NCI-H1105 (cell line): ENCODE measurements at places on chromosomes 5 and 9.

- no peak for DNase-seq
Measured at GRCh38 chr5:92801911-92802310, 779.1 kb downstream of the NR2F1-AS1 start.

DNA sequence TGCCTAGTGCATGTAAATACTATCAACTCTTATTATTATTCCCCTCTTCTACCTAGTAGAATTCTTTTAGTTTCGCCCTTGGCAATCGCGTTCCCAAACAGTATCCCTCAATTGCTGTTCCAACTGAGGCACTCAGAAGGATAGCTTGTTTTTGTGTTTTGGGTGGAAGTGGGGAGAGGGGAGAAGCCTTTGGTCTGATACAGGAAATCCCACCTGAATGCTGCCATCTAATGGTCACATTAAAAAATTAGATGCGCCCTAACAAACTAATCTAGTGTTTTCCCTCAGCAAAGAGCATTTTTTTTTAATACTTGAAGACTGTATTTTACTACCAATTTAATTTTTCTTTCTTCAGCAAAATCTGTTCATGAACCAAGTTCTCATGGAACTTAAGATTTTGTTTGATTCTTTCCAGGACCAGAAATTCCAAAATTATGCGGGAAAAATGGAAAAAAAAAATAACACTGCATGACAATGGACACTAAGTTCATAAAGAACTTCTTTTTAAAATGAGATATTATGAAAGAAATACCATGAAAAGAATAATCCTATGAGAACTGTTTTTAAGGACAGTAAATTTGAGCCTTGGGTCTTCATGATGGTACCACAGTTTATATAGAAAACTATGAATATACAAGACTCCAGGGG, 22.2 kb upstream of the GLDC start:
- DNase-seq: peak; percentile 24

- DNase-seq: no peak
Measured at GRCh38 chr5:83251849-83252248, 174.5 kb downstream of the XRCC4 start.

DNA sequence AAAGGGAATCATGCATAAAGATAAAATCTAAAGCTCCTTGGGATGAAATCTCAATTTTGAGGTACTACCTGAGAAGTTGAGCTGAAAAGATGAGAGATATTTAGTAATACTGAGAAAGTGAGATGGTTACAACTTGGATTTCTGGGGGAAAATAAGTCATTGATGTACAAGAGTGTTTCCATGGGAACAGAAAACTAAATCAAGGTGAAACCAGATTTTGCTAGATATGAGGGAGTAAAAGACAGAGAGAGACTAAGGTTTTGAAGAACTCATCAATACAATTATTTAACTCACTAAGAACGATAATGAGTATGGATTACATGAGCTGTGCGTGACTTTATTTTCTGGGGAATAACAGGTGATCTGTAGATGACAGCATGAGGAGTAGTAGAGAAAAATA, 10.2 kb upstream of the ST8SIA4 start:
- DNase-seq: no peak

GRCh38 chr5:27773636-27774035, 735.2 kb upstream of the CDH9 start:
- DNase-seq: no peak

GRCh38 chr9:398085-398484, 183.4 kb downstream of the DOCK8 start:
- no peak for DNase-seq

DNA sequence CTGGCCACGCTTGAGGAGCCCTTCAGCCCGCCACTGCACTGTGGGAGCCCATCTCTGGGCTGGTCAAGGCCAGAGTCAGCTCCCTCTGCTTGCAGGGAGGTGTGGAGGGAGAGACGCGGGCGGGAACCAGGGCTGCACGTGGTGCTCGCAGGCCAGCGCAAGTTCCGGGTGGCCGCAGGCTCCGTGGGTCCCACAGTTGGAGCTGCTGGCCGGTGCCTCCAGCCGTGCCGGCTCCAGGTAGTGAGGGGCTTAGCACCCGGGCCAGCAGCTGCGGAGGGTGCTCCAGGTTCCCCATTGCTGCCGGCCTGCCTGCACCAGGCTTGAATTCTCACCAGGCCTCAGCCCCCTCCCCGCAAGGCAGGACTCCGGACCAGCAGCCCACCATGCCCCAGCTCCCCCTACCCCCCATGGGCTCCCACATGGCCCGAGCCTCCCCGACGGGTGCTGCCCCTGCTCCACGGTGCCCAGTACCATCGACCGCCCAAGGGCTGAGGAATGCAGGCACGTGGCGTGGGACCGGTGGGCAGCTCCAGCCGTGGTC, 192.8 kb upstream of the IZUMO3 start:
- no peak for DNase-seq

GRCh38 chr5:115962239-115962564, at the start of gene LVRN:
Gene LVRN (plus strand): TSS chr5:115962475. CDS start chr5:115962618, 143 bp downstream.
- DNase-seq: no peak

- DNase-seq: no peak
Measured at GRCh38 chr9:4297151-4297785, 2.6 kb downstream of the GLIS3 start.

DNA sequence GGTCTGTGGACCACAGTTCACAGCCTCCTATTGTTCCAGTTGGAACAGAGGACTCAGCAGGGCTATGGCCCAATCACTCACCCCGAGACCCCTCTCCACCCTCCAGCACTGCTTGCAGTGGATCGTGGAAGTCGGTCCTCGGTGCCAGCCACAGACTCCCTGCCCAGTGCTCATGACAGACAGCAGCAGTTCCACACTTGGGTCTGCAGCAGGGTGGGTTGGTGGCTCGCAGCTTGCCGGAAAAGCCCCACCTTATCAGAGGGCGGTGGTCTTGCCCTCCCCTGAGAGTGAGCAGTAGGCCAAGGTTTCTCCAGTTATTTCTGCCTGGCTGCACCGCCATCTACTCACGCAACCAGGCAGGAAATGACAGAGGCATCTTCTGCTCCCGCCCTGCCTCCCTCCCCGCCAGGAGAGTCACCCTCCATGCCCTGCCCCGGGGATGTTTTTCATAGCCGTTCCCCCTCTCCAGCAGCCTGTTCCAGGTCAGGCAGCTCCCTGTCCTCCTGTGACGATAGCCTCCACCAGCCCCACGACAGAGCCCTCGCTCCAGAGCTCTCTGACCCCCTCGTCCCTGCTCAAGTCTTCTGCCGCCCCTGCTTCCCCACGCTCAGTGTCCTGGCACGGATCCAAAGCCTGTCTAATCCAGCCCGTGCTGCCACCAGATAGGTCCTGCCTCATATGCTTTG, 34.5 kb downstream of the UNC5A start:
- no peak for DNase-seq

- DNase-seq: no peak
Measured at GRCh38 chr5:1055896-1056610, 47.5 kb downstream of the NKD2 start.

DNA sequence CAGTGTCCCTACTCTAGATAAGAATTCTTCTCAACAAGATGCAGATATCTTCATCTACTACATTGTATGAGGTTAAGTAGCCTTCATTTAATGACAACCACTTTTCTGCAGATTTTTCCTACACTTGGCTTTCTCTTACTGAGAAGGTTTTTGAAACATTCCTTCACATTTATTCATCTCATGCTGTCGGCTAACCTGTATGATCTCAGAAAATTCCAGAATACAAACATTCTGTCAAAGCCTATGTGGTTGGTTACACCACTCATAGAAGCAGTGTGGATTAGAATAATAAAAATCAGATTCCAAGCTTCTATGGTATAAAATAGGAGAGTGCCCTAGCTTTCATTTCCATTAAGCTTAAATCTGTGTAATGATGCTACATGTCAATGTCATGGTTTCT, 39.4 kb upstream of the ERCC6L2 start:
- DNase-seq: no peak

DNA sequence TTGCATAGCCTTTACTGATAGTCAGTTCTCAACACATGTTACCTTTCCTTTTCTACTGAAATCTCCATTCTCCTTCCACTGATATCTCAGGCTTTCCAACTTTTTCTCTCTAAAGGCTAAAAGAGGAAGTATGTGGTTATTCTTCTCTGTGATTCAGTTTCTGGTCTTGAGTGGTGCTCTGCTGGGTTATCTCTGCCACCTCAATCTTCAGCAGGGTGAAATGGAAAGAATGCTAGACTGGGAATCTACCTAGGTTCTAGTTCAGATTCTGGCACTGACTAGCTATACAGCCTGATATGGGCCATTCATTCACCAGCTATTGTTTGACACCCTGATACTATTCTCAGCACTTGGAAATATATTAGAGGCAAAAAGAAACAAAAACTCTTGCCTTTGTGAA, 124.9 kb upstream of the GRIA1 start:
- DNase-seq: no peak

- no peak for DNase-seq
Measured at GRCh38 chr9:136336881-136337280, 9.5 kb downstream of the GPSM1 start.

DNA sequence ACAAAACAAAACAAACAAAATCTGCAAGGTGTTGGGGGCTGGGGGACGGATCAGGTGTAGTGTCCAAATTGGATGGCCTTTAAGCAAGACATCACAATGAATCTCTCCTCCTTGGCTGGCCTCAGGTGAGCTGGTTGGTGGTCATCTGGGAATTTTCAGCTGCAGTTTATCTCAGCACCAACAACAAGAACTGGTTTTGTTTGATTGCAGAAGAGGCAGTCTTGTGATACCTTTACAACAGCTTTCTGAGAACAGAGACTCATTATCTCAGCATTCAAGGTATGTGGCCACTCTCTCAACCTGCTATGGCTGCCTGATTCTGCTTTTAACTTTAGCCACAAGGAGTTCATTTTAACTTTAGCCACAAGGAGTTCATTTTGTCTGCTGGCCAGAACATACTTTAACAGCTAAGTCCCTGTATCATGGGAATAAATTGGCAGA, 1543.4 kb downstream of the EFNA5 start:
- DNase-seq: no peak
